Stimulated activated CD8-positive, alpha-beta memory T cell treated with anti-CD3 and anti-CD28 coated beads, Interleukin-4, amount 100 ng/mL, for 48 hours (primary cell): ENCODE measurements at places on chromosomes 3 and 15.

GRCh38 chr3:140296796-140297352 is 361.9 kb downstream of the CLSTN2 start:
- DNase-seq, result no peak

DNA sequence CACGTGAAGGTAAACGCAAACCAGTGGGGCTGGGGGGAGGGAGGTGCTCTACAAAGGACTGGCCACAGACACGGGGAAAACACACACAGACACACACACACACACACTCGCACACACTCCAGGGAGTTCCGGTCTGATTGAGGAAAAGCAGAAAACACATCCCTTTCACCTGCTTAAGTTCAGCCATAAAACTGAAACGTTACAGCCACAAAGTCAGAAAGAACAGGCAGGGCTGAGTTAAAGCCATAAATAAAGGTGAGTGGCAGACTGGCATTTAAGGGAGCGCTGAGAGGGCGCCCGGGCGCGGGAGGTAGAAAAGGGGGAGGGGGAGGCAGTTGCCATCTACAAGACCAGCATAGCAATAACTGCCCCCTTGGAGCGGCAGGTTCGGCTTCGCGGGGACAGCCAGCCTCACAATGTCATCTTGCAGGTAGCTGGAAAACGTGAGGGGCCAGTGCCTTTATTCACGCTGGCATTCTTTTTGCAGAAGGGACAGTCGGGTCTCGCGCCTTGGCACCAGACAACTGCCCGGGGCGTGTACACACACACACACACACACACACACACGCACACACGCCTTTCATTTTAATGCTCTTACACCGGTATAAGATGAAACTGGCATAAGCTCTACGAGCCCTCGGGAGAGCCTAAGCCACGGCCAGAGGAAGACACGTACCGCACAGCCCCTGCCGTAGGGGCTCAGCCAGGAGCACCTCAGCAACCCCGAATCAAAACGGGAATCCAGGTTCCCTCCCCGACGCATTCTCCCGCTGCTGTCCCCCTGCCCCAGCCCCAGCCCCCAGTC is 866 bp downstream of the TNIK start:
- peak; percentile 64 for DNase-seq

GRCh38 chr3:173066044-173067004 is 74.7 kb downstream of the SPATA16 start:
- DNase-seq, result no peak

DNA sequence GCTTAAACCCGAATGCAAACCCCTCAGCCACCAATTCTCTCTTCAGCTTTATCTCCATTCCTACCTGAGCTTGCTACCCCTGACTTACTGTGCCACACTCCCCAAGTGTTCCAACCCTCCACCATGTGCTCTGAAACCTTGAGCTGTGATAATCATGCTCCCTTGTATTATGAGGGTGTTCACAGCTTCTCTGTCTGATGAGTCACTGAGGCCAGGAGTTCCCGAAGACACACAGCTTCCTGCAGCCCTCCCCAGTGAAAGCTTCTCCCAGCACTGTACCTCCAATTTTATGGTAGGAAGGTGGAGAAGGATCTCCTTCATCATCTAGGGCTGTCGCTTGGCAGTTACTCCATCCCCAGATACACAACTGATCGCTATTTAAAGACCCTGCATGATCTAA is 24.9 kb downstream of the STAC start:
- no peak for DNase-seq

DNA sequence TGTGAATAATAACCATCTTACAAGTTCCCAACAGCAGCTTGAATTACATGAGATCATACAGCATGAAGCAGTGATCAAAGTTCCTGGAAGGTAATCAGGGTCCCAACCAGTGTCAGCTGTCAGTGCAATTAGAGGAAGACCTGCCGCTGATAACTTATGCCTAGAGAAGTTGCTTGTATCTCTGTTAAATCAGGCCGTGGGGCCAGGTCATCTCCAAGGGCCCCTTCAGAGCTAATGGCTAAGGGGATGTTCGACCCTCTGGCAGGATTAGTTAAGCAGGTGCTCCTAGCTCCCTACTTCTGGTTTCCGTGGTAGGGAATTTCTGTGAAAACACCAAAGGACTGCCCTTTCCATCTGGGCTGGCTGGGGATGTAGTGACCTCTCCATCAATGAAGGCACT is 251.0 kb downstream of the FAM43A start:
- DNase-seq, result no peak
